MV-4-11 (cell line): ENCODE measurements at places on chromosomes 7 and 10.
A peak's percentile ranks its signal among the peaks of the same experiment; 100 is the strongest.

- no peak for DNase-seq
These were observed 280.5 kb downstream of the CNTNAP2 start for GRCh38 chr7:146397141-146397540.

DNA sequence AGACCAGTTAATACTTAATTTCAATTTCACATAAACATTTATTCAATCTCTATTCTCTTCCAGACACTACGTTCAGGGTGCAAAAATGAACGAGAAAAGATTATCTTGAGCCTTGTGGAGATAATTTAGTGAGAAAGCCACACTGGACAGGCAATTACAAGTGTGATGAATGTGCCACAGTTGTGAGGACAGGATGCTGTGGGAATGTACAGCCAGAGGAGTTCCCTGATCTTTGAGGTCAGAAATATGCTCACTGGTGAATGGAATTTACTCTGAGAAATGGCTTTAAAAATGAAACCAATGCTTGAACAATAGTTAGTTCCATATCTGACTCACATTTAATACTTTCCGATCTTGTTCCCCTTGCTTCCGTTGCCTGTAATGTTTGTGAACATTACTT is 864.8 kb downstream of the GATA3 start:
- DNase-seq: no peak

DNA sequence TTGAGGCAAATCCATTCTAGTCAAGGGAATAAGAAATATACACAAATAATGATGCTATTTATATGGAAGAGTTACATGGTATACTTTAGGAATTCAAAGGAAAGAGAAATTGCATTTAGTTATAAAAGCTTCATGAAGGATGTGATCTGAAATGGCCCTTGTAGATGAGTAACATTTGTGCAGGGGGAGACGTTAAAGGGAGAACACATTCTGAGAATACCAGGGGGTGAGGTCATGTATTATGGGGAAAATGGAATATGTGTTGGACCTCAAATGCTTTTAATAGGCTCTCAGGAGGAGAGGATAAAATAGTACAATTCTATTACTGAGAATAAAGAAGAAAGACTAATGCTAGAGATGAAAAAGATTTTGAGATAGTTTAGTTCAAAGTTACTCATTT is 122.5 kb upstream of the NOBOX start:
- no peak for DNase-seq

DNA sequence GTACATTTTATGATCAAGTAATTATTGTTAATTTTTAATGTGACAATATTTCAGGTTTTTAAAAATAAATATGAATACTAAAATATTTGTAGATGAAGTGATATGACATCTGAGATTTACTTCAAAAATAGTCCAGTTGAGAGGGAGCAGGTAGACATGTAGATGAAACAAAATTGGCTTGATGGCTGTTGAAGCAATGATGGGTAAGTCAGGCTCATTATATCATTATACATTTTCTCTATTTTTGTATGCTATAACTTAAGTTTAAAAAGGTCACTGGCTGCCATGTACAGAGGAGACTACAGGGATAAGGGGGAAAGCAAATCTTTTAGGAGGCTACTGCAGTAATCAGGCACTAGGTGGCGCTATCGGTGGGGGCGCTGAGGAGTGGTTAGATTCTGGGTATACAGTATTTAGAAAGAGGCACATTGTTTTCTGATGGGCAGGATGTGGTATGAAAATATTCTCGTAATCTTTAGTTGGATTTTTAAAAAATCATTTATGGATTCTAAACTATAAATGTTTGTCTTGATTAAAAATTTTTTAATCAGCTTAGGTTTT is 189.8 kb upstream of the IMMP2L start:
- DNase-seq: peak; percentile 19

- DNase-seq: no peak
These were observed 59.8 kb downstream of the COA1 start for GRCh38 chr7:43669286-43670081.
